Dermis lymphatic vessel endothelial cell (primary cell): ENCODE measurements at places on chromosomes 6 and 20. TPM values are rescaled to one million over a fixed set of nuclear protein-coding genes. Genes with fewer than 3 reads are reported as not detected.

The ZNF334 gene
- 0.22 and 0.34 TPM in 2 replicates for total RNA-seq

The CTSA gene
- total RNA-seq = 45.5 and 47.4 TPM in 2 replicates

The RIN2 gene
- total RNA-seq = 55.9 and 91.2 TPM in 2 replicates

The SLC22A2 gene
- not detected in 2 replicates for total RNA-seq

The TBC1D7 gene
- total RNA-seq = 12.9 and 28.0 TPM in 2 replicates

The SLC26A8 gene
- not detected in 2 replicates for total RNA-seq

The RSPO3 gene
- not detected in 2 replicates for total RNA-seq

The SIM1 gene
- total RNA-seq = under 0.01 TPM in 1 of 2 replicates, not detected in the other

The ZKSCAN3 gene
- total RNA-seq = 2.2 and 6.3 TPM in 2 replicates

The HSPA1A gene
- 78.6 and 81.2 TPM in 2 replicates for total RNA-seq

The SEMG1 gene
- total RNA-seq = not detected in 2 replicates

The TRIM15 gene
- total RNA-seq = not detected in 2 replicates

The TNF gene
- total RNA-seq = not detected in 2 replicates

The DEFB132 gene
- total RNA-seq = not detected in 2 replicates

The CD109 gene
- 3.8 and 3.9 TPM in 2 replicates for total RNA-seq

The CPXM1 gene
- total RNA-seq = 0.33 and 1.2 TPM in 2 replicates

The HMGA1 gene
- 19.9 and 27.2 TPM in 2 replicates for total RNA-seq

The HSPA12B gene
- 5.9 and 14.2 TPM in 2 replicates for total RNA-seq

The UNC5CL gene
- 0.09 and 0.11 TPM in 2 replicates for total RNA-seq

The LAMP5 gene
- 6.3 and 7.8 TPM in 2 replicates for total RNA-seq

The CRISP1 gene
- not detected in 2 replicates for total RNA-seq

The TSHZ2 gene
- 4.4 and 5.4 TPM in 2 replicates for total RNA-seq

The METTL24 gene
- total RNA-seq = not detected in 2 replicates

The PBOV1 gene
- not detected in 2 replicates for total RNA-seq

The EBF4 gene
- 1.2 and 1.5 TPM in 2 replicates for total RNA-seq

The ULBP3 gene
- total RNA-seq = 4.1 and 5.0 TPM in 2 replicates

The GABRR1 gene
- total RNA-seq = not detected in 2 replicates

The POU5F1 gene
- total RNA-seq = not detected in 2 replicates
